NCI-H146 (cell line): ENCODE measurements at places on chromosomes 16 and 17.

GRCh38 chr16:82769845-82770244 is 143.1 kb downstream of the CDH13 start:
- DNase-seq: no peak

GRCh38 chr17:14295676-14296075 is 5.2 kb upstream of the HS3ST3B1 start:
- no peak for DNase-seq

DNA sequence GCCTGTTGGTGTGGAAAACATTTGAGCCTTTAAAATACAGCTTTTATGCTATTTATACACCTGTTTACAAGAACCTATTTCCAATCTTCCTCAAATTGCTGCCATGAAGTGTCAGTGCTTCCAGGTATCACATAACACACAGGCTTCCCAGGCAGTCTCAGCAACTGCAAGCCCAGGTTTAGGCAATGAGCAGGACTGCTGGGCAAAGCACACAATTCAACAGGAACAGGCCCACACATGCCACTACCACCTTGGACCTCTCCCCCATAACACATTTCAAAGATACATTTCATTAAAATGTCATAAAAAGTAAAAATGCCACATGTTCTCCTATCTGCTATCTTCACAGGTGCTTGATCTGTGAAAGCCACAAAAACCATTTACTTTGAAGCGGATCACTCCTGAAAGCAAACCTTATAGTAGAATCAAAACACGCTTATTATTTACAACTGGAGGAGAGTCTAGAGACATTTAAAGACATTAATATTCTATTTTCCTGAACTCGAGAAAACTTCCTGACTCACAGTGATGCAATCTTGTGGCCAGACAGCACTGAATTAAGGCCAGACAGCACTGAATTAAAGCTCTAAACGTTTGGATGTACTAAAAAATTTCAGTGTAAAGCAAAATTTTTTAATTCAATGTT is 31.5 kb downstream of the ANKFY1 start:
- no peak for DNase-seq

DNA sequence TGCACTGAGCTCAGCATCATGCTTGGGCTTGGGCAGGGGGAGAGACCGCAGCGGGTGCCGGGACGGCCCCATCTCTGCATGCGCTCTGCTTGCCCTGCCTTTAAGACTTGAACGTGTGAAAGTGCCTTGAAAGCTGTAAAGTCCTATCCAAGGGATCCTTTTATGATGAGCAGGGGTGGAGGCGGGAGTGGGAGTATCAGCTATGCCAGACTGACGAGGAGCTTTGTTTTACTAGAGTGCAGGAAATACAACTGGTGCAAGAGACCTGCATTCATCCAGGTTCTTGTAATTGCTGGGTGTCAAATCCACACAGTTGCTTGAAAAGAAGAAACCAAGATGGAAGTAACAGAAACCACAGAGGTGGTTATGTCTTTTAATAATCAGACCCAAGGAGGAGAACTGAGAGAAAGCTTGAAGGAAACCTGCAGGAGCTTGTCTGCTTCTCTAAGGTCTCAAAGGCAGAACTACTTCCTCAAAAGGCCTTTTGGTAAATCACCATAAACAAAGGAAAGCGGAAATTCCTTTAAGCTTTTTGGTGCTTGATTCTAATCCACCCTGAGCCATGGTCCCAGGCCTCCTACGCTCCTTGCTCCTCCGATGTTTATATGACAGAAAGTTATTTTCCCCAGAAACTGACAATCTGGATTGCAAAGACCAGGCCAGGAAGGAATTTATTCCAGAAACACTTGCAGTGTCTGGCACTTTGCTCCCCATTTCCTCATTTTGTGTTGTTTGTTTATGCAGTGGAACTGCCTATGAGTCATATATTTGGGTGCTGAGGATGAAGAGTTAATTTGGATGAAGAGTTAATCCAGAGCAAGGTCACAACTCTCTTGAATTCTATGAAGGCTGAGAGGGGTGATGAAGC is 51.3 kb upstream of the FBXO47 start:
- no peak for DNase-seq
